ENCODE measurements at places on chromosomes 13 and 19.

DNA sequence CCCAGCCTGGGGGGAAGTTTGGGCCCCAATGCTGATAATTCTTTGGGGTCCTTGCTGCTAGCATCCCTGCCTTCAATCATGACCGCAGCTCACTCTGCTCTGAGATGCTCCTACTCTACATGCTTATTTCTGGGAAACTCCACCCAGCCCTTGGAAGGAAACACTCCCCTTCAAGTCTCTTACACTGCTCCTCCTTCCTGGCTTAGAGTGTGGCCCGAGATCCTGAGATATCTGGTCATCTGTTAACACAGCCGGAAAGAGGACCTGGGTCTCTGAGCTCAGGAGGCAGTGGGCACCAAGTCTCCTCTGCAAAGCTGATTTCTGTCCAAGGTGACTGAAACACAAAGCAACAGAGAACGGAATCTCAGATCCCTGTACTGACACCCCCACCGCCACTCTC, 33.0 kb downstream of the CYP4F2 start:
- H3K27ac ChIP-seq: no peak overlapping the region
- no peak overlapping the region for H3K4me3 ChIP-seq
- no peaks in the 10 kb centered on the region for H3K4me1 ChIP-seq

GRCh38 chr19:39479916-39480315, 722 bp upstream of the TIMM50 start:
- H3K4me3 ChIP-seq: no peak overlapping the region
- H3K27ac ChIP-seq: no peak overlapping the region
- DNase-seq: no peak
- peaks cover 30% of the 10 kb centered on the region for H3K36me3 ChIP-seq
- peaks cover 12% of the 10 kb centered on the region for H3K4me1 ChIP-seq
- H3K27me3 ChIP-seq: no peaks in the 10 kb centered on the region

- no peak overlapping the region for H3K4me3 ChIP-seq
- H3K27ac ChIP-seq: peak overlapping the region; percentile 31
- DNase-seq: peak; percentile 15
- no peaks in the 10 kb centered on the region for H3K36me3 ChIP-seq
- H3K27me3 ChIP-seq: peaks cover 31% of the 10 kb centered on the region
- H3K4me1 ChIP-seq: peaks cover 25% of the 10 kb centered on the region
Observed at GRCh38 chr19:46221981-46222610, 7.4 kb upstream of the IGFL1 start.

- no peaks in the 10 kb centered on the region for H3K36me3 ChIP-seq
- no peak overlapping the region for H3K27ac ChIP-seq
- peaks cover 7% of the 10 kb centered on the region for H3K27me3 ChIP-seq
- peak; percentile 14 for DNase-seq
Observed at GRCh38 chr13:46097015-46097414, 7.8 kb downstream of the CPB2 start.

DNA sequence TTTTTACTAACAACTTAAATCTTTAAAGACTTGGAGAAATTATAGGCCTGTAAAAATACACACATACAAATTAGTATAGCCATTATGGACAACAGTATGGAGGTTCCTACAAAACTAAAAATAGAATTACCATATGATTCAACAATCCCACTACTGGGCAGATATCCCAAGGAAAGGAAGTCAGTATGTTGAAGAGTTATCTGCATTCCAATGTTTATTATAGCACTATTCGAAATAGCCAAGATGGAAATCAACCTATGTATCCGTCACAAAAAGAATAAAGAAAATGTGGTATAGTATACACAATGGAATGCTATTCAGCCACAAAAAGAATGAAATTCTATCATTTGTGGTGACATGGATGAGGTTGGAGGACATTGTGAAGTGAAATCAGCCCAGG, 37.2 kb downstream of the SLITRK1 start:
- DNase-seq: no peak
- no peak overlapping the region for H3K27ac ChIP-seq
- no peak overlapping the region for H3K4me3 ChIP-seq

DNA sequence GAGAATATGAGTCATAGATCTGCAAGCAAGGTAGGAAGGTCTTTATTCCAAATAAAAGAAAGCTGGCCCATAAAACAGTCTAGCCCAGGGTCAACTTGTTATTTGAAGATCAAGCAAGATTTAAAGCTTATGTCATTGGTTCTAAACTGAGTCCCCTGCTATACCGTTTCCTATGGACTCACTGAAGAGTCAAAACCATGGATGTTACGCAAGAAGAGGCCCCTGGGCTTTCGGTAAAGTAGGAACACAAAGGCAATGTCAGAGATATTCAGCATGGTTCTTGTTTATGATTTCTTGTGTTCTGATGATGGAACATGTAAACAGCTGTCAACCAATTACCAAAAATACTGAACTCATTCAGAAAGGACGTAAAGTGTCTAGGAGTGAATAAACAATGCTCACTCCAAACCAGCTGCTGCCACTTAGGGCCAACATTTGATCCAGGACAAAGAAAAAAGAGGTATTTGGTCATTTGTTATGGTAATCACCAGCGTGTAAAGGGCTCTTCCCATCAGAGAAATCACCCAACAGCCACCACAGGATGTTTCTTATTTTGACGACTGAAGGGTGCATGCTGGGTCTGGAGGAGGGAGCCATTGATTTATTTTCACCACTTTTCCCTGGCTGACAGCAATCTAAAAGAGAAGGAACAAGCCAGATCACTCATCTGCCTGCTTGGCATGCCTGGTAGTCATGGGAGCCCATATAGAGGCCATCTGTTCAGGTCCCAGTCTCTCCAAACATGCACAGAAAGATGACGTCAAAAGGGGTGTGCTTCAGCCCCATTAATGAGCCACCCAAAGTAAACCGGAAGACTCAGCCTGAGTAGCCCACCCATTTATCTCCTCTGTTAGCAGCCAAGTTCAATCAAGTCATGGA, 68.3 kb downstream of the FGF14 start:
- H3K36me3 ChIP-seq: no peaks in the 10 kb centered on the region
- no peaks in the 10 kb centered on the region for H3K4me1 ChIP-seq
- no peak overlapping the region for H3K27ac ChIP-seq
- H3K4me3 ChIP-seq: no peak overlapping the region
